Left hindlimb (tissue), 1 donor: ENCODE measurements at places on chromosomes 5 and 9.

GRCh38 chr5:170056561-170057267 is 49.0 kb upstream of the FOXI1 start:
- no peak for DNase-seq

- DNase-seq: peak; percentile 62
Measured at GRCh38 chr9:91421128-91421765, 2.4 kb downstream of the NFIL3 start.

- no peak for DNase-seq
Measured at GRCh38 chr5:140365282-140365681, 5.3 kb downstream of the SLC4A9 start.

DNA sequence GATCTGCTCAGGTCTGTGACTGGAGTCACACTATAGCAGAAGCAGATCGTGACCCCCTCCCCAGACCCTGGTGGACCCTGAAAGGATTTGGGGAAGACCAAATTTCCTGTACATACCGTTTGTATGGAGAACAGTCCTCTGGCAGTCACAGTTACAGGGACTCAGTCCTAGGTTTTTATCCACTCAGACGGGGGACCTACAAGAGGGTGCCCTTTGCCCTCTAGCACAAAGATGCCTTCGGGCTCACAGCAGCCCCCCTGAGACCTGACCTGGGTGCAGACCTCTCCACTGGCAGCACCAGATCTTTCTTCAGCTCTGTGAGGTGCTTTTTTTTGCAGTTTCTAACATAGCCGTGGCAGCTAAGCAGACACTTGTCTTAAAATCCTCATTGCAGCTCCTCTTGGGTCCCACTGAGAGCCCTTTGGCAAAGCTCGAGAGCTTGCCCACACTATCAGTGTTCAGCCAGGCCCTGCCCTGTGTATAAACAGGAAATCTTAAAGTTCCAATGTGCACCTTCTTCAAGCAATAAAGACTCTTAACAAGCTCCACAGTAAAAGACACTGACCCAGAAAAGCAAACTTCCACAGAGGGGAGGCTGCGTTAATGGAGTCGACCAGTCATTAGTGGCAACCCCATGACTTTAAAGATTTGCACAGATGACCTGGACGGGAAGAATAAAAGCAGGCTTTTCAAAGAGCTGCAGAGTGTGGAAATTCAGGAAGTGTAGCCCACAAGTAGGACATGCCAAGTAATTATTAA is 71.8 kb upstream of the LHFPL2 start:
- no peak for DNase-seq

DNA sequence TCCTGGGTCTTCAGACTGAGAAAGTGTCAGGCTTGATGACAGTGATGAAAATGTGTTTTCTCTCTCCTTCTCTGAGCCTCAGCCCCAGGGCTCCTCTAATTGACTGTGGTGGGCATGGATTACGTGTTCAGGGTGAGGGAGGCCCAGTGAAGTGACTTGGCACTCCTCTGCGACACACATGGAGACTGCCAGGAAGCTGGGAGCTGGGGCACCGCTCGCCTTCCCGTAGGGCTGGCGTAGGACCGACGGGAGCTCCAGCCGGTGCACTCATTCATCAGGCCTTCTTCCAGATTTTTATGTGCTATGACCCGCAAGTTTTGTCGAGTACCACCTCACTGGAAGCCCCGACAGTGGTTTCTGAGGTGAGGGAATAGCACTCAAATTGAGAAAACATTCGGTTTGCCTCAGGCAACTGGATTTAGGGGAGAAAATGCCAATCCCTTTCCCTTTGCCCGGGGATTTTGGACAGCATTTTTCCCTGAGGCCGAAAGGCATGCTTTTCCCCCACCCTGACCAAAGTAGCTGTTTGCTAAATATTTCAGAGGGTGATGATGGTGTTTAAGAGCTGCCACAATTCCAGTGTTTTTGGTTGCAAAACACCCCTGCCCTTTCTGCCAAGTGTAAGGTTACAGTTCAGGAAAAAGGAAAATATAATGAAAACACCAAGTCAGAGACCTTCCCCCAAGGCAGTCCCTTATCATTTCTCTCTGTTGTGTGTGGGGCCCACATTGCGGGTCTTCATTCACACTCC is 83.7 kb downstream of the PCSK5 start:
- DNase-seq: peak; percentile 62

DNA sequence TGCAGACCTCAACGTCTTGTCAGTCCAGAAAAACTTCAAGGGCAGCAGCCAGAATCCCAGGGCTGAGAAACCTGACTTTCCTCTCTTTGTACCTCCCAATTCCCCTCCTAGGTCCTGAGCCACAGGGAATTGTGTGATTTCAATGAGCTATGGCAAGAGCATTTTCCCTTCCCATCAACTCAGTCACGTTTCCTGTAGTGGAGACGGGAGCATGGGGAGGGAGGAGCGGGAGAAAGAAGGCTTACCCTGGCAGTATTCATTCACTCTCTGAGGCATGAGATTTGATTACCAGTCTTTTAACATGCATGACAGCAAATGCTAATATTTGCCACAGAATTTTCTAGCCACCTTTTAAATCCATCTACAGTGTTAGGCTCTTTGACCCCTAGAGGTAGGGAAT is 109.4 kb upstream of the TBCA start:
- no peak for DNase-seq
